ENCODE measurements at places on chromosomes 6 and 20. TPM values are rescaled to one million over a fixed set of nuclear protein-coding genes. Genes with fewer than 3 reads are reported as not detected.

GRCh38 chr6:28696682-28697081, 171.0 kb downstream of the GPX5 start:
- no peak for DNase-seq

- peak; percentile 48 for DNase-seq
Observed at GRCh38 chr6:158231551-158232315, 63.6 kb downstream of the GTF2H5 start.

GRCh38 chr6:16749516-16750485, 11.5 kb downstream of the ATXN1 start:
- DNase-seq, result peak; percentile 45

DNA sequence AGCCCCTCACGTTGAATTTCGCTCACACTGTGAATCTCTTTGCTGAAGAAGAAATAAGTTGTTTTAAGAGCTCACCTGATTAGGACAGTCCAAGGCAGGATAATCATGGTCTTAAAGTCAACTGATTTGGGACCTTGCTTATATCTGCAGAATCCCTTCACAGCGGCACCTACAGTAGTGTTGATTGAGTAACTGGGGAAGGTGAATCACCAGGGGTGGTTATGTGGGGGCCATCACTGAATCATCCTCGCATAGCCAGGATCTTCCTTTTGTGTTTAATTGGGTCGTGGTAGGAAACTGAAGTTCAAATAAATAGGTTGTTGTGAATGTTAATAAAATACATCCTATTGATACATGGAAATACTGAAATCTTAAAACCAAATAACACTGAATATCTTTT, 20.2 kb upstream of the MICA start:
- no peak for DNase-seq

DNA sequence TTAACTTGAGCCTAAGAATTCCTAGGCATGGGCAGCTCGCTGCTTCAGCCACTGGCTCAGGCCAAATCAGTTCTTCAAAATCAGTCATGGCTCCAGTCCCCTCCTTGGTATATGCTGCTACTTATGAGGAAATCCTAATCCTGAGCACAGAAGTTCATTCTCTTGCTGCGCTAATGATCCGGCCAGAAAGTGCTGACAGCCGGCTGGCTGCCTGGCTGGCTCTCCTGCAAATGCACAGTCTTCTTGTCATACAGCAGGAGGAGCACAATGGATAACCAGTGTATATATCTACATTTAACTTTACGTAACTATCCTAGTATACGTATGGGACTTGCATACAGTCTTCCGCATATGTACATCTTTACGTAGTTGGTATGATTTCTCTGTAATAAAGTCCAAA, 500.8 kb downstream of the PRKN start:
- DNase-seq, result no peak

DNA sequence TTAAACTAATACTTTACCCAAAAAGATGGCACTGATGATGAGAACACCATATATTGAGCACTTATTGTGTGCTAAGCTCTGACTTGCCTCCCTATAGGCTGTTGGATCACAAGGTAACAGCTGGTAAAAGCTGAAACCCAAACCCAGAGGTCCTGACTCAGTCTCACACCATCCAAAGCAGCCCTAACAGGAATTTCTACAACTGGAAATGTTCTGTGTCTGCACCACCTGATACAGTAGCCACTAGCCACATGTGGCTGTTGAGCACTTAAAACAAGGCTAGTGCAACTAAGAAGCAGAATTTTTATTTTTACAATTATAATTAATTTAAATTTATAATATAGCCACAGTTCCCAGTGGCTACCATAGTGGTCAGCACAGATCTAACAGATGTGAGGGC, 15.6 kb upstream of the MATN4 start:
- no peak for DNase-seq

GRCh38 chr6:30836431-30836866, 47.9 kb upstream of the DDR1 start:
- DNase-seq, result peak; percentile 71

DNA sequence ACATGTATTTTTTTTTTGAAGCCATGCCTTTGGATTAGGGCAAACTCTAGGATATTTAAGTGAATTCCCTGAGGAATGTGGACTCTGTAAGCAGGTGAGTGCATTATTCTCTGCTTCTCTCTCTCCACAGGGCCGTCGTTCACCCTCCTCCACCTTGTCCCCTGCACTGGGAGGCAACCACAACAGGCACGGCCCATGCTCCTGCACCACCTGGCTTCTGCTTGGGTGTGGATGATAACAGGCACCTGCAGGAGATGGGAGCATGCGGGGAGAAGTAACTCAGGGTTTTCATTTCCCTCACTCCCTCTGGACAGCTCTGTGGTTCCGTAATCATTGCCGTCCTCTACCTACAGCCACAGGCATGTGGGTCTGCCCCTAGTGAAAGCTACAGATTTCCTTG, 43.4 kb downstream of the HLA-C start:
- DNase-seq, result no peak

- DNase-seq, result no peak
Observed at GRCh38 chr6:29980511-29980910, 38.2 kb downstream of the HLA-A start.

DNA sequence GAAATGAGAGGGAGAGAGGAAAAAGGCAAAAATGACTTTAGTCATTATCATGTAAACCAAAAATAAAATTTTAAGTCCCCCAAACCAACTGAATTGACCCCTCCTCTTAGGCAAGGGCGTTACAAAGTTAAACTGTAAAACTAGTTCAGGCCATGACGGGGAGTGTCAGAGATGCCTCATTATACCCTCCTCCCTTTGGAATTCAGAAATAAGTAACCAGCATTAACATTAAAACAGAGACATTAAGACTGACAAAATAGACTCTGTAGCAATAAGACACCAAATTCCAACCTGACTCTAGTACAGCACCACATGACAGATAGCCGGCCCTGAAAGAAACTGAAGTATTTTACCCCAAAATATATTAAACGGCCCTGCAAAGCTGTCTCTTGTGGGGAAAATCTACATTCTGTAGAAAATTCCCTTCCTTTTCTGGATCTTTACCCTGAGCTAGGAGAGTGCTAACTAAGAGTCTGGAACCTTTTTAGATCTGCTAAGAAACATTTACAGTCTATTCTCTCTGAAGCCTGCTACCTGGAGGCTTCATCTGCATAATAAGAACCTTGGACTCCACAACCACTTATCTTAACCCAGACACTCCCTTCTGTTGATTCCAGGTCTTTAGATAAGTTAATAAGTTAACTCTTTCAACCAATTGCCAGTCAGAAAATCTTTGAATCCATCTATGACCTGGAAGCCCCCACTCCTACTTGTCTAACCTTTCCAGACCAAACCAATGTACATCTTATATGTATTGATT, 150.7 kb downstream of the PKHD1 start:
- DNase-seq, result no peak

DNA sequence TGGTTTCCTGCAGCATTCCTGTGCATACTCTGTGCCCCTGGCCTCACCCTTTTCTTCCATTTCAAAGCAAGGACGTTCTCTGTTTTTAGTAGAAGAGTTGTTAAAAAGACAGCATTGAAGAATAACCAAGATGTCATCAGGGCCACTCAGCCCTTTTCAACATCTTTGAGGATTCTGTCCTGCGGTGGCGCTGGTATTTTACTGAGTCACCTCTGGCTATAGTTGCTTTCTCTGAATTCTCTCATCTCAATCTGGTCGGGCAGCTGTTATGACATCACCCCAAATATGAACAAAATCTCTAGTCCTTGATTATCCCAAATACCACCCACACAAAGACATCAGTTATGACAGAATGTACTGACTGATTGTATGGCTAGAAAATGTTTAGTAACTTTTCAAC, 204.2 kb downstream of the GRIK2 start:
- peak; percentile 93 for DNase-seq

DNA sequence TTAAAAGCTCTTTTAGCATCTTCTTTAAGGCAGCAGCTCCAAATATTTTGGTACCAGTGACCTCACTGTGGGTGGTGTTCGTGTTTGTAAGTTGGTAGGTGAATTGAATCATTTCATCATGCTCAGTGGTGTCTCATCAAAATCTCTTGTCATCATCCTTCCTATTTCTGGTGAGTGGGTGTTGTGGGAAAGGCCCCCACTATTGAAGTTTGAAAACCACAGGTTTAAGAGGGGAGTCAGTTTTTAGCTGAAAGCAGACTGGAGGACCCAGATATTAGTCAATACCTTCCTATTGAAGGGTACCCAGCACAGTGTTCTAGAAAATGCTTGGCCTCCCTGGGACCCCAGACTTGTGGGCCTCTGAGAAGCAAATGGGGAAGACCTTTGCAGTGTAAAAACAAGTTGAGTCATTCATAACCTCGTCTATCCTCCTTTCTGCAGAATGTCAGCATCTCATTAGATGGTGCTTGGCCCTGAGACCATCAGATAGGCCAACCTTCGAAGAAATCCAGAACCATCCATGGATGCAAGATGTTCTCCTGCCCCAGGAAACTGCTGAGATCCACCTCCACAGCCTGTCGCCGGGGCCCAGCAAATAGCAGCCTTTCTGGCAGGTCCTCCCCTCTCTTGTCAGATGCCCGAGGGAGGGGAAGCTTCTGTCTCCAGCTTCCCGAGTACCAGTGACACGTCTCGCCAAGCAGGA, 3.7 kb downstream of the PIM1 start:
- no peak for DNase-seq

- DNase-seq, result no peak
Observed at GRCh38 chr6:159233365-159234101, 64.3 kb downstream of the FNDC1 start.

DNA sequence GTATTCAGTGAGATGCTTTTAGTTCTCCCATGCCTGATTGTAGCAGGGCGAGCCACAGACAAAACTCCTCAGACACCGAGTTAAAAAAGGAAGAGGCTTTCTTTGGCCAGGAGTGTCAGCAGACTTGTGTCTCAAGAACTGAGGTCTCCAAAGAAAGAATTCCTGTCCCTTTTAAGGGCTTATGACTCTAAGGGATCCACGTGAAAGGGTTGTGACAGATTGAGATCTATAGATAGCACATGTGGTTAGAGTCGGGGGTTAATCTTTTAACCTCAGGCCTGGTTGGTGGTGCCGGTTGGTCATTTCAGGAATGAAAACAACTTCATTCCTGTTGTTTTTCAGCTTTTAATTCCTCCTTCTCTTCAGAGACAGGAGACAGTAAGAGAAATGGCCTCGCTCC, 168.8 kb upstream of the GRIK2 start:
- DNase-seq, result no peak

DNA sequence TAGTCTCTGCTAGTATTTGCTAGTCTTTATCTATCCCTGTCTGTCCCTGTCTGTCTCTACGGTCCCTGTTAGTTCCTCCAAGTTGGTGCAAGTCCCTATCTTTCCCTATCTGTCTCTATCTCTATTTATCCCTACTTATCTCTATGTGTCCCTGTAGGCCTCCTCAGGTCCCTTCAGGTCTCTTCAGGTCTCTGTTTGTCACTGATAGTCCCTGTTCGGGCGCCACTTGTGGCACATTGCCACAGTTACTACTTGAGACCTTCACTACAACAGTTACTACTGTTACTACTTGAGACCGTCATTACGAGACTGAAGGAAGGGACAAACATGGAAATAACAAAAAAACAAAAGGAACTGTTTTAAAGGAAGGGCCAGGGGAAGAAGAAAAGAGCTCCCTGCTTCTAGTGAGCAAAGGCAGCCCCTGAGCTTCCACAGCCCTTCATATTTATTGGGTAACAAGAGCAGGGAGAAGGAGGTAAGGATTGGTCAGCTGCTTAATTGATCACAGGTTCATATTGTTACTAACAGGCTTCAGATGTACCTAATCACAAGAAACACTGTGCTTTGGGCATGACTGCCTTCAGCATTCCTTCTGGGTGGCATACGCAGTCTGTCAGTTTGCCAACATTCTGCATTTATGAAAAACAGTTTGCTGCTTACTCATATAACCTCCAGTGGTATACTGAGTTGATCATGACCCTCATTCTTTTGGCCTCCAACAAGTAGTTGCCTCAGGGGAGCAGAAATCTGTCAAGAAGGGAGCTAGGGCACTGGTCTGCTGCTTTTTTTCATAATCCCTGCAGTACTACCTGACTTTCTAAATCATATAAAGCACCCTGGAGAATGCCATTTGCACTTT, 8.4 kb downstream of the EPB41L2 start:
- no peak for DNase-seq

DNA sequence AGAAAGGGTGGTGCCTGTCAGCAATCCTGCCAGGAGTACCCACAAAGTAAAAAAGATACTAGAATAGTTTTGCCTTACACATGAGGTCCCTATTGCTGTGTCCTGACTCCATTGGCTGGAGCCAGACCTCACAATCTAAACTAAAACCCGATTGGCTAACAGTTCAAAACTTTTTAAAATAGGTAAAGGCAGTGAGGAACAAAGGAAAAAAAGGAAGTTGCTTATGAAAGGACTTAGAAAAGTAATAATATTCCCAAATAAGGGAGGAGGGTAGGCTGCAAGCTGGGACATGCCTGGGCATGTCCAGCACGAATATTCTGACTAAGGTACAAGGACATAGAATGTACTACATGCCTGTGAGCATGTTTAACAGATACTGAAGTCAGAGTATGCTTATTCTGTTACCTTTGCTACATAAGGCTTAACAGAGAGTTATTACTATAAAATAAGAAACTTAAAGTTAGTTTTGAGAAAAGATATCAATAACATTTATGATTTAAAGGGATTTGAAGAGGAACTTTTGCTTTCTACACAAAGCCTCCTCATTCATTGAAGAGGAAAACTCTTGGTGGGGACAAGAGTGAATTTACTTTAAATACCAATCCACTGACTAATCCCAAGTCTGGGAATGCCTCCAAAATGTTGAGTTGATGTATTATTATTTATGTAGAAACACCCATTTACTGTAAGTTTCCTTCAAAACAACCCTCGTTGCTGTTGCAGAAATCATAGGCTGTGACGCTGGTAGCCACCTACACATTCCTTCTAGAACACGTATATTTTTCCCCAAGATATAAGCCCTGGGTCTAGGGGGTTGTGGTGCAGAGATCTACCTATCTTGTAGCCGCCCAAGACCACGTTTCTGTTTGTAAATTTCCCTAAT, 8.2 kb upstream of the MTHFD1L start:
- peak; percentile 100 for DNase-seq

DNA sequence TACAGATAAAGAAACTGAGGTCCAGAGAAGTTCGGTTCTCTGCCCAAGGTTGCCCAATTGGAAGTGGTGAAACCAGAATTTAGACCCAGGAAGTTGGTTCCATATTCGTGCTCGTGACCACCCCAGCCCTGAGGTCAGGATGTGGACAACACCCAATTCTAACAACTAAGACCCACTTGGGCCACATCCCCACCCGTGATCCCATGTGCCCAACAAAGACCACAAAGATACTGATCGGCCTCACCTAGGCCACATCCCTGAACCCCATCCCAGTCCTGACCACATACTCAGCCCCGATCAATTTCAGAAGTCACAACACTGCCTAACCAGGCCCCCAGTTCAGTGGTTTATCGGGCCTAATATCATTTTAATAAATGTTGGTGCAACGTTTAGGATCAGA, 138.4 kb downstream of the PREX1 start:
- no peak for DNase-seq

The HLA-DMA gene
- 8.1 TPM for total RNA-seq

The BTN1A1 gene
- total RNA-seq, result not detected

The GTF2H4 gene
- total RNA-seq, result 41.3 TPM

The CST5 gene
- 0.41 TPM for total RNA-seq

The VGLL2 gene
- 1.7 TPM for total RNA-seq

The PPP1R14C gene
- total RNA-seq, result 6.6 TPM

The SNAI1 gene
- 9.1 TPM for total RNA-seq

The MYCT1 gene
- total RNA-seq, result 0.61 TPM

The CDKAL1 gene
- 11.6 TPM for total RNA-seq

The LBP gene
- not detected for total RNA-seq

The NRM gene
- 12.8 TPM for total RNA-seq

The SEMG1 gene
- total RNA-seq, result not detected

The XPO5 gene
- 62.6 TPM for total RNA-seq

The NDUFAF4 gene
- 38.6 TPM for total RNA-seq

The ALDH8A1 gene
- 0.41 TPM for total RNA-seq
